NB4 (cell line): ENCODE measurements at places on chromosomes 3 and 15.

DNA sequence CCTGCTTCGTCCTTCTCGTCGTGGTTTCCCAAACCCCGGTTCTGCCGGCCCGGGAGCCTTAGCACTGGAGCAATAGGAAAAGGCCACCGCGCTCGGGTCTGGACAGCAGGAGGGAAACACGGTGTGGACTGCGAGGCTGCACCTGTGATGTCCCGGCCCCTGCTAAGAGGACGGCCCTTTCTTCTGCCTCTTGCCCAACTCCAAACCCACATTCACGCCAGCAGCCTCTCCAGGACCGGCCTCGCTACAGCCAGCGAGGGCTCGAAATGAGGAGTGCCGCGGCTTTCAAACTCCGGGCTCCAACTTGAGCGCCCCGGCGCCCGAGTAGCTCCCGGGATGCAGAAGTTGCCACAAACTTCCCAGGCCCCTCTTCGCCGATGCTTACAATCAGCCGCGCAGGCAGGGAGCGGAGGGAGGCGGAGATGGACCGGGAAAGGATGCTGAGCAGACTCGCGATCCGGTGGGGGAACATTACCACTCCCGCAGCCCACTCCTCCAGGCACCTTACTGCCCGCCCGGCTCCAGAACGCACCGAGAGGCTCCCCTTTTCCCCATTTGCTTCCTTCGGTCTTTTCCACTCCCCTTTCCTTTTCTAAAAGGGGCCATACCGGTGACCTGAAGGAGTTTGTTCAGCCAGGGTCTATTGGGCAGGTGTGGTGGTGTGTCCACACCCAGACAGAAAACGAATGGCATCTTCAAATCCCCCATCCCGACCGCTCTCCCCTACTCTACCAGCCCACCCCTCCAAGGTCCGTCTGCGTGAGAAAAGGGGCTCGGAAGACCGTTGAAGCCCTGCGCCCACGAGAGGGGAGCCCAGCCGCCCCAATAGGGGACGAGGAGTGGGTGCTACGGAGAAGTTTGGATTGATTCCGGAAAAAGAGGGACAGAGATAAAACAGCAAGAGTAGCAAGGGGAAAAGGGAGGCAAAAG is 18.8 kb upstream of the SATB1 start:
- peak; percentile 50 for DNase-seq

DNA sequence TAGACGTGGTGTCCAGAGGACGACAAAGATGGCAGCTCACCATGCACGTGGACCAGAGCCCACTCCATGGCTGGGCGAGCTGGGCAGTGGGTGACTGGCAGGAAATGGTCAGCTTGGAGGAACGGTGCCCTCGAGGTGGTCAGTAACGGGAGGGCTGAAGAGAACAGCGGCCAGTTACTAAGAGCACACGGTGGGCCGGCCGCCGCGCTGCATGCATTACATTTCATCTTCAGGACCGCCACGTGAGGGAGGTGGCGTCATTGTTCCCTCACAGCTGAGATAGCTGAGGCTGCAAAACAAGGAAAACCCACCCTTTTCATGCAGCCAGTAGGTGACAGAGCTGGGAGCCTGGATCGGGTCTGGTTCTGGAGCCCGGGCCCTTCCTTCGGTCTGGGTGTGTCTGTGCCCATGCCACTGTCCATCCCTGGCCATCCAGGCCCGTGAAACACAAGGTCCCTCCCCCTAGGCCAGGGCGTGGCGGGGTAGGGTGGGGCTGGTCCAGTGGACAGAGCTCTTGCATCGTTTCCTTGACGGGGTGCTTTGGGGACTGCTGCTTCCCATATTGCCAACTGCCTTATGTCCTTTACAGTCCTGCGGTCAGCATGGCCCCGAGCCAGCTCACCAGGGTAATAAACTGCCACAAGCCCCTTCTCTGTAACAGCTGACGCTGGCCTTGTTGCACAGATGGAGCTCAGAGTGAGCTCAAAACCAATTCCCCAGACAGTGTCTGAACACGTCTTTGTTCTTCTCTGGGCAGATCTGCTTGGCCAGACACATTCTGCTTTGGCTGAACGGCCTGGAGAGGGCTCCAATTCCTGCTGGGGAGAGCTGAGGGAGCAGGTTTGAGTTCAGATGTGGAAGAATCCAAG is 51.8 kb downstream of the RGMA start:
- peak; percentile 99 for DNase-seq

DNA sequence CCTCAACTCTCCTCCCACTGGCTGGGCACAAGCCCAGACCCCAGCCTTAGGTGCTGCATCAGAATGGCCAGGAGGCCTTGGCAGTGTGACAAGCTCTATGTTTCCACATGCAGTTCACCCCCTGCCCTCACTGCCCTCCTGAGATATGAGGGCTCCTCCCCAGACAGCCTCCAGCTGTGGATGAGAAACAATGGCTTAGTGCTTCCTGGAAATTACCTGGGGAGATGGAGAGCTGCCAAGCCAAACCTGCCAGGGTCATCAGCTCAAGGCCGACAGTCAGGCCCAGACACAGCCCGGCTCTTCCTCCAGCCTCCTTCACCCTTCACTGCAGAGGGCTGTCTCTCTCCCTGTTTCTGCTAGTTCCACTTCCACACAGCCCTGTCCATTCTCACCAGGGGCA is 76.3 kb downstream of the MYLK start:
- no peak for DNase-seq

DNA sequence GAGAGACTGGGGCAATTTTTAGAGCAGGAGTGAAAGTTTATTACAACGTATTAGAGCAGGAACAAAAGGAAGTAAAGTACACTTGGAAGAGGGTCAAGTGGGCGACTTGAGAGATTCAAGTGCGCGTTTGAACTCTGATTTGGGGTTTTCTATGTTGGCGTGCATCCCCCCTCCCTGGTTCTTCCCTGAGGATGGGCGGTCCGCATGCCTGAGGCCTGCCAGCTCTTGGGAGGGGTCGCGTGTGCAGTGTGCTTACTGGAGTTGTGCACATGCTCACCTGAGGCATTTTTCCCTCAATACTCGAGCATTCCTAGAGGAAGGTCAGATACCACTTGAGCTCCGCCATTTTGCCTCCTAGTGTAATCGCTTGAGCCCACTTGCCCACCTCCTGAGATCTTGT is 10.4 kb upstream of the CHAC1 start:
- no peak for DNase-seq

DNA sequence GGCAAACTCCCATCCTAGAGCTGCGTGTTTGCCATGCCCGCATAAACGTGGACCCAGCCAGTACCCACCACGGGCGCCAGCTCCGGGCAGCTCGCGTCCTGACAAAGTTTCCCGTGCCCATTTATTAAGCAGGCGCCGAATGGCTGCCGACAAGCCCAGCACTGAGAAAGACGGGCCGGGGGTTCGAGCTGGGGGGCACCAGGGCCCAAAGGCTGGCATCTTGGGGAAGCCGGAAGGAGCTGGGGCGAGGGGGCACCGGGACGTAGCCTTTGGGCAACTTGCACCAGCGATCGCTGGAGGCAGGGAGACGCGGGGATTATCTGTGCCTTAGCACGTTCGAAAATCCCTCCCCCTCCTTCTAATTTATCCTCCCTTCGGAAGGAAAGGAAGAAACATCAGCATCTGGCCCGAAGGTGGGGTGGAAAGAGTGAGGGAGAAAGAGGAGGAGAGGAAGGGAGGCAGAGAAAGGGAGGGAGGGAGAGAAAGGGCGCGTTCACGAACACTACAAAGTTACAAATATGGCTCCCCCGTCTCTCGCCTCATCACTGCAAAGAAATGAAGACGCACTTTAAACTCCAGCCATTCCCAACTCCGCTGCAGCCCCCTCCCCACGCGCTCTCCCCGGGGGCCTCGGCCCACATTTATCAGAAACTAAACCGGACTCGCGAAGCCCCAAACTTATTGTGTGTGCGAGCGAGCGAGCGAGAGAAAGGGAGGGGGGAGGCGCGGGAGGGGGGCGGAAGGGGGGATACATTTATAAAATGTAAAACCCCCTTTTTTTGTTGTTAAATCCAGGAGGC is 1.0 kb downstream of the ANP32A start:
- DNase-seq, result peak; percentile 66

GRCh38 chr3:39408493-39409372 is 2.2 kb downstream of the RPSA start:
- DNase-seq, result no peak

GRCh38 chr3:12309716-12310115 is 20.8 kb downstream of the PPARG start:
- DNase-seq, result no peak

DNA sequence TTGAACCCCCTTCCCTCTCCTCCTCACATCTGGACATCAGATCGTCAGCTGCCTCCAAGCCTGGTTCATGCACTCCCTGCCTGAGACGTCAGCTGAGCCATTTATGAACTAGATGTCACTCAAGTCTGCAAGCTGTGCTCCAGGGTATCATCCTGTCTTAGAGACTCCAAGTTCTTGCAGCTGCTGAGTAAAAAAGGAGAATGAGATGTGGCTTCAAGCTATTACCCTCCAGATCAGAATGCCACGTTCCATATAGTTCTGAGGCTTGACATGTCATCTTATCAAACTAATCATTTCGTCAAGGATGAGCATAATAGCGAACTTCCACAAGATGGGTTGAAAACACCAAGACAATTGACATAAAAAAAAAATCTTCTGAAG is 766.3 kb downstream of the TBL1XR1 start:
- no peak for DNase-seq

DNA sequence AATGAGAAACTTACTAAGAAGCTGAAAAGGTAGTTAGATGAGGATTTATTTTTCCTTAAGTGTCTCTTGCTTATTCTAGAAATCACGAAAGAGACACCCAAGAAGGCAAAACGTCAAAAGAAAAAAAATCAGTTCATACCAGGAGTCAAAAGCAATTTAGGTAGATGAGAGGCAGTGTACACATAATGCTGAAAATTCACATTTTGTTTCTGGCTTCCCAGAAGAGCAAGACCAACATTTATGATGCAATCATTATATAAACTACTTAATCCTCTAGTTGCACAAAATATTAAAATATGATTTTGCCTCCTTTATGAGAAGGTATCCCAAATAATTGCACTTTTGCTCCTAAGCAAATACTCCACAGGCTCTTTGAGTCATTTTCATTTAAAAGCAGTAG is 228.0 kb downstream of the FMN1 start:
- DNase-seq, result no peak

DNA sequence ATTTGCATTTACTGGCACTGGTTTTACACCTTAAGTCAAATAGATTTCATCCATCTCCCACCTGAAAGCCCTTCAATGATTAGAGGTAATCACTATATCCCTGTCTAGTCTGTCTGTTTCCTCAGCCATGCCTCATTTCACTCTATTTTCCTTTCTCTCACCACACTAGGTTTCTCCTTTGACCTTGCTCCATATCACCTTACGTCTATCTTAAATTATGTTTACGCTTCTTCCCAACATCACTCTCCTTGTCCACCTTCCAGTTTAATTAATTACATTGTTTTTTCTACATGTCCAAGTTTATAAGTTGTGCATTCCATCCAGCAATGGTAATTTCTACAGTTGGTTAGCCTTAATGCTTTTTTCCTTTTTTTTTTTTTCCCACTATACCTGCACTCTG is 396.7 kb upstream of the PDZRN3 start:
- no peak for DNase-seq

DNA sequence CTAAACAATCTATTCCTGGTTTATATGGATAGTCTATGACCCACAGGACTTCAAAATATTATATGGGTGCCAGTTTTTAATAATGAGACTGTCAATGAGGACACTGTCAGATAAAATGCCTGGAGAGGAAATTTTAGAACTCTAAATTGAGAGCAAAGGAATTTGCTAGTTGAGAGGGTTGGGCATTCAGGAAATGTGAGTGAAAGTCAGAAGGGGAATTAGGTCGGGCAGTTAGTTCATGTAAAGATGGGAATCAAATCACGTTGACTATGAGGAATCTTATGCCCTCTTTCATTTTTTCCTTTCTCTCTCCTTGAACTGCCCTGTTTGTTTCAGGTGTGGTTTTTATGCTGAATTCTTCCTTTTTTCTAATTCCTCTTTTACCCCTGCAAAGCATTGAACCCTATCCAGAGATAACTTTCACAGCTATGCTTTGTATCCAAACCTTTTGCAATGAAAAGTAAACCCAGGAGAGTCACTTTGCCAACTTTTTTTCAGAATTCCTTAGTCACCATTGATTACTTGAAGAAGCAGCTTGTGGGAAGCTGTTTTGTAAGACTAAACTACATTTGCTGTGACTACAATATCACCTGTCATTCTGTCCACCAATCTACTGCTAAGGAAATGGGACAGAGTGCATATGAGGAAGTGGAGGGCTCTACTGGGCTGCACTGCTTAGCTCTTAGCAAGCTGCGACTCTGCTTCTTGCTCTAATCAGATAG is 27.8 kb downstream of the CHP1 start:
- DNase-seq, result peak; percentile 75
